Uterus (tissue), 4 donors: ENCODE measurements at places on chromosomes 4 and X.

DNA sequence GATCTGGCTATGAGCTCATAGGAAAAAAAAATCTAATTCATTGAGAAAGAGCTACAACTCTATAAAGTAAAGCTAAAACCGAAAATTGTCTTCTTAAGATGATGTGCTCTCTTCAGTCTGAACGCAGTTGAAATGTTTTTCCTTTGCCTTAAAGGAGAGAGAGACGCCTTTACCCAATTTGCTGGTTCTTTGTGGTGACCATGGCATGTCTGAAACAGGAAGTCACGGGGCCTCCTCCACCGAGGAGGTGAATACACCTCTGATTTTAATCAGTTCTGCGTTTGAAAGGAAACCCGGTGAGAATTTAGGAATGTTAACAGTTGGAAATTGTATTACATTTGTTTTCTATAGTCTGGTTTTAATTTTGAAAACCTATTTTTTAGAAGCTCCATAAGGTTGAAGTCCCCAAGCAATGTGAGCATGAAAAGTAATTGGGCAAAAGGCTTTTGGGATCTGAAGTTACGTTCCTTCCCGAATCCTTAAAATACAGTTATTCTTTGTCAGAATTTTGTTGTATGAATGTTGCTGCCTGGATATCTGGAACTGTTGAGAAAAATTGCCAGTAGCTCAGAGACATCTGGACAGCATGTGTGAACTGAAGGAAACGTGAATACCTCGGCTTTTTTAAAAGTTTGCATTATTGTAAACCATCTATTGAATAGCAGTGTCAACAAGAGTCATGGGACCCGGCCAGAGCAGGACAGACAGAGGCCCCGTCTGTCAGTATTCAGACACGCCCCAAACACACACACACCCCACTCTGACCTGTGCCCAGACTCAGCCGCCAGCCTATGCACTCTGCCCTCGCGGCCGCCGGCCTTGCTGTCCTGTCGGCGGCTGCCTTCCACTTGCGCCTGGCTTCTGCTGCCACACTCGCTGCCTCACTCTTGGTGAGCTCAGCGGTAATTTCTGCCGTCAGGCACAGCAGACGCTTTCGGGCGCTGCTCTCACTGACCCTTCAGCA is 9.9 kb downstream of the PIGG start:
- DNase-seq = no peak

GRCh38 chrX:26442340-26442739 is 226.4 kb downstream of the MAGEB5 start:
- DNase-seq = no peak

- no peak for DNase-seq
Measured at GRCh38 chr4:47451657-47452056, 11.8 kb downstream of the COMMD8 start.

DNA sequence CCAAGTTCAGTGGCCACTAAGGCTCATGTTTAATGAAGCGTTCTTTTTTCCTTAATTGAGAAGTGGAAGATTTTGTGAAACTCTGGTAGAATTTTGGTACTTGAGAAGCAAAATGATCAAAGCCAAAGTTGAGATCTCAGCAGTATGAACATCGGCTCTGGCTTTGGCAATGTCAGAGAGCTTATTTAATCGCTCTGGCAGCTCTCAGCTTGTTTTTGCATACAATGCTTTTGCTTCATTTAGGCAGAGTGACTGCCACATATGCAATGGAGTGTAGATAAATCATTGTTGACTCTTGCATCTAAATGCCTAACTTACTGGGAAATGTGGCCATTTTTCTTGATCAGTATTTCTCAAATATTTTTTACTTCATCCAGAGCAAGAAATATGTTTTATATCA is 135.7 kb downstream of the AASDH start:
- DNase-seq = no peak

GRCh38 chr4:40564004-40564403 is 65.7 kb downstream of the RBM47 start:
- DNase-seq = no peak

DNA sequence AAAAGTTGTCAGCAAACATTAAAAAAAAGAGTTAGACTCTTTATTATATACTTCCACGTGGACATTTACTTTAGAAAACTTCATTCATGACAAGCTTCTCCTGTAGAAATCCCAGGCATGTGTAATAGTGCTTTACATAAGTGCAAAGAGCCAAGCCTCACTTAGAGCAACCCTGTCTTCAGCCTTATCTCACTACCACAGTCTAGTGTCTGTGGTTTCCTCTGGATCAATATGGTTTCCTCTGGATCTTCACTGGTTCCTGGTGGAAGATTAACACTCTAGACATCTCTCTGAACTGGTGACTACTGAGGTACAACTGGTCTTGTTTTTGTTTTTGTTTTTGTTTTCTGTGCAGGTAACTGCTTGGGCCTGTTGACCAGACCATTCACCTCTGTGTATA is 18.4 kb upstream of the ARMCX5 start:
- no peak for DNase-seq

DNA sequence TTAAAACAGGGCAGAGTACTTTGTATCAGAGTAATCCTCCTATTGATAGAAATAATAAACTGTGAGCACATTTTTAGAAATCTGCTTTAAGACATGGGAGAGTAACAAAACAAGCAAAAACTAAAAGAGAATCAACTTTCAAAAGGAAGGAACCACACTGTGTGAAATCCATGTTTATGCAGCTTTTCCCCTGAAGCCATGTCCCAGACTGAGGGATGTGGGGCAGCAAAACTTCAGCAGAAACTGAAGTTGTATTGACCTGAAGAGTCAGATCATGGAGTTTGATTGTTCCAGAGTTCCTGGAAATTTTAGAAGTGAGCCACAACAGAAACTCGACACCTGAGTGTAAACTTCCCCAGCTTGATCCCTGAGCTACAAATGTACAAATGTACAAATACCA is 53.2 kb downstream of the COMMD8 start:
- no peak for DNase-seq

DNA sequence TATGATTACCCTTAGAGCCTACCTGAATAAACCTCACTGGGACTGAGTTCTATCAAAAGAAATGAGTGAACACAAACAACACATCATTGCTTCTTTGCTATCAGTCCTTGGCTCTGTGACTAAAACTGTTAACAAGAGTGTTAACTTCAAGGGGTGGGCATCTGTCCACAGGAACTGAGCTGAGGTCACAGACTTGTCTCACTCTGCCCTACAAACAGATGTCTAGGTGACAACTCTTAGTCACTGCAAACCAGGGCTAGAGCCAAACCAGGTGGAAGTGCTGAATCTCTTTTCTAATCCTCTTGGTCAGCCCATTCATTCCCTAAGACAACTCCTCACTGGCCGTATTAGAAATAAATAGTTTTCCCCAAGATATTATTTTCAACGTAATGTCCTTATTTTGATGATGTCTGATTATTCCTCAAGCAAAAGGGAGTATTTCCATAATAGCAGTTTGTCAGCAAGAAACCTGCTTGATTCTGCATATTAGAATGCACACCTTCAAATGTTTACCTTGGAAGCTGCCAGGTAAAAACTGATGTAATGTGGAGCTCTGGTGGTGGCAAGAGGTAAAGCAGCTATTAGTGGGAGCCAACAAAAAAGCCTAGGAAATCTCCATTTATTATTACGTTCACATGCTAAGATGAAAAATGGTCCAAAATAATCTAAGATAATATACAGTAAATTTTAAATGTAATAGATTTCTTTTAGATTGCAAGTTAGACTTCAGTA is 4.0 kb downstream of the COL25A1 start:
- no peak for DNase-seq

DNA sequence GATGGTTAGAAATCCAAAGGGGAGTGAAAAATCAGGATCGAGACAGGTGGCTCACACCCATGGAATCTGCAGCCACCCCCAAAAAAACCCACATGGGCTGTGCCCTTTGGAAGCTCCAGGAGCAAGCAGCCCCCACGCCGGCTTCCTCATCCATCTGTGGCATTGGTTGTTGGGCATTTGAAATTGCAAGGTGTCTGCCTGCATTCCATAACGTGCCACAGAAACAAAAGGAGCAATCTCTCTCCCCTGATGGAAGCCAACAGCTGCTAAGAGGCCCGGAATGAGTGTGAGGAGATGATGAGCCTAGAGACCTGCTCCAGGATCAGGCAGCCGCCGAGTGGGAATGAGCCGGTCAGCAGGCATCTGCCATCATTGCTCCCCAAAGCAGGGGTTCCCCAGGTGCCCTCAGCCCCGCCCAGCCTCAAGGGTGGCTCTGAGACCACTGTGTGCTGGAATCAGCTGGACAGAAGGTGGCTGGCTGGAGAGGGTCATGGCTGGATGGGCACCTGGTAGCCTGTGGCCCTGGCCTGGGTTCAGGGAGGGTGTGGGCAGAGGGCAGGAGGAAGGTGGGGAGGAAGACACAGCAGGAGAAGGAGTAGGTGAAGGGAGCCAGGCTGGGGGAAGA is 113.2 kb downstream of the CRLF2 start:
- DNase-seq = no peak

DNA sequence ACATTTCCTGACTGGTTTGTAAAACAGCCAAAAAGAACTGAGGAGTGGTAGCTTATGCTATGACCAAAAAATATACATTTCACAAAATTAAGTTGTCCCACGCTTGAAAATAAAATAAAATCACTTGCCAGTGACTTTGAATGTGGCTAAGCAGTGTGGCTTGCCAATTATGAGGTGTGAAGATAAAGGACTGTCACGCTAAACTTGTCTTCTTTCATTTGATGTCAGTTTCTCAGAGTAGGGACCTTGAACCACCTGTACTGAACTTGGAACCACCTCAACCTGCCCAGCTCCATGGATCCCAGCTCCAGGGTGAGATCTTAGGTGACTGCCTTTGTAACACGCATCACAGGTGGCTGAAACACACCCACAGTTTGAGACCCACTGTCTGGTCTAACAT is 113.7 kb upstream of the TBL1X start:
- no peak for DNase-seq

- no peak for DNase-seq
Measured at GRCh38 chr4:38872620-38873019, 5.0 kb downstream of the FAM114A1 start.

DNA sequence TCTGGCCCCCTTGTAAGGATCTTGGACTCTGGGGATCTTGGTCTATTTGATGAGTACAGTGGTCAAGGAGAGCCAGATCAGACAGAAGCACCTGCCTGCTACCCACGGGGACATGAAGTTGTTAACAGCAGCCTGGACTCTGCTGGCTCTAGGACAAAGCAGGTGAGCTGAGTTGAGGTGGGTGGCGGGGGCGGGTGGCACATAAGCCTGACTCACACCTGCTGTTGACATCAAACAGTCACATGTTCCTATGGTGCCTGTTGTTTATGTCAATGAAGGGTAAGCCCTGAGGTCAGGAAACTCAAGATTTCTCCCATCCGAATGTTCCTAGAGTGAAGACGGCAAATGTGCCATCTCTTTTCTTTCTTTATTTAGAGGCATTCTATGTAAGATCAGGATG is 50.1 kb upstream of the CLNK start:
- no peak for DNase-seq

- no peak for DNase-seq
Measured at GRCh38 chrX:134469486-134469885, 9.5 kb downstream of the HPRT1 start.

DNA sequence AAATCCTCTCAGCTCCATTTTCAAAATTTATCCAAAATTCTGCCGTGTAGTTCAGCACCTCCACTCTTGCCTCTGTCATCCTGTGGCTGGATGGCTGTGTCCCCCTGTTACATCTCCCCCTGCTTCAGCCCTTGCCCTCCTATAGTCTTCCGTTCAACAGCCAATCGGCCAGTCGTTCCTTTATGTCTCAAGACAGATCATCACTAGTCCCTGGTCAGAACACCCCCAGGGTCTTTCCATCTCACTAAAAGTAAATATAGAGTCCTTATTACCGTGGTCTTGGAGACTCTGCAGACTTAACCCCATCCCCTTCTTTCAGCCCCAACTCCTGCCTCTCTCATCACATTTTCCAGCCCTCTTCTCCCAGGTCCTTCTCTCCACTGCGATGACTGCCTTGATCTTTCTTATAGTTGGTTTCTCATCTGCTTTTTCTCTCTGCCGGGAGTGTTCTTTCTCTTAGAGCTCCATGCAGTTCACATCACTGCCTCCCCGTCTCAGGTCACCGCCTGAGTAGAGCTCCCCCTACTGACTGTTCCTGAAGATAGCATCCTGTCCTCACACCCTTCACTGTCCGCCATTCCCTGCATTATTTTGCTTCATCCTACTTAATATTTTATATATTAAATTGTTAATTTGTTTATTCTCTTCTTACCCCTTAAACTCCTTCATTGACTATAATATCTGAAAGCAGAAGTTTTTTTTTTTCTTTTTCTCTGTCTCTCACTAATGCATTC is 736.9 kb upstream of the MAGEB2 start:
- no peak for DNase-seq

DNA sequence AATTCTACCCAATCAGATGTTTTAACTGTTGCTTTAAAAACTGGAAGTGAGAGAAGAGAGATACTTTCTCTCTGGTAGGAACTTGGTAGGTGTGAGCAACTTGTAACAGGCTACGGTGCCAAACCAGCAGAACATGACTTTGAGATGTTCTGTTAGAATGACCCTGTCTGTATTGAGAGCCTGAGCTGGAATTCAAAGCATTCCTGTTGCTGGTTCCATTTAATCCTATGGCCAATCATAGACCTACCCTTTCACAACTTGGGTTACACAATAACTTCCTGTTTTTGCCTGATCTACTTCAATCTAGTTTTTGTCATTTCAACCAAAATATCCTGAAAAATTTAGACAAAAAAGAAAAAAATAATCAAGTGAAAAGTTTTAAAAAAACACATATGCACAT is 1.7 kb upstream of the PRRG1 start:
- no peak for DNase-seq

GRCh38 chrX:143082537-143082936 is 56.8 kb downstream of the SPANXN4 start:
- DNase-seq = no peak

GRCh38 chr4:5747738-5748375 is 36.9 kb downstream of the EVC start:
- peak; percentile 67 for DNase-seq

DNA sequence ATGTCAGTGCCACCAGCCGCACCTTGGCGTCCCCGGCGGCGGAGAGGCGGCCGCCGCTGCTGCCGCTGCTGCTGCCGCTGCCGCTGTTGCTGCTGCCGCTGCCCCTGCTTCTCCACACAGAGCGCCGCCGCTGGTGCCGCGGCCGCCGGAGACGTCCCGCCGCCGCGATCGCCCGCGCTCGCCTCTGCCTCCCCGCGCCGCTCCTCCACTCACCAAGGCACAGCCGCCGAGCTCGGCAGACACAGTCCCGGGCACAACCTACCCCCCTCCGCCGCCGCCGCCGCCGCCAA is at the start of gene PPP3CA:
PPP3CA (minus strand) TSS at position 260 of the 290 bp plus-strand sequence.
- DNase-seq = no peak

- no peak for DNase-seq
Measured at GRCh38 chr4:155383541-155383940, 6.8 kb upstream of the MAP9 start.

- no peak for DNase-seq
Measured at GRCh38 chr4:38715050-38715449, 51.1 kb downstream of the KLF3 start.

DNA sequence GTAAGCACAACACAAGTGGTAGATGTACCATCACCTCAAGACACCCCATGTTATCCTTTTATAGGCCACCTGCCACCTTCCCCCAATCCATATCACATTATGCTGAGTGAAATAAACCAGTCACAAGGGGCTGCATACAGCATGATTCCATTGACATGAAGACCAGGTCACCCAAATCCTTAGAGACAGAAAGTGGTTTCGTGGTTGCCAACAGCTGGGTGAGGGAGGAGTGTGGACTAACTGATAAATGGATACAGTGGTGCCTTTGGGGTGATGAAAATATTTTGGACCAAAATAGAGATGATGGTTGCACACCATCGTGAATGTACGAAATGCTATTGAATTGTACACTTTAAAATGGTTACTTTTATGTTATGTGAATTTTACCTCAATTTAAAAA is 65.7 kb upstream of the DMD start:
- DNase-seq = no peak
